Suppressor macrophage (primary cell): ENCODE measurements at places on chromosomes 5 and 9.

- no peak for DNase-seq
These were observed 58.6 kb downstream of the CEP120 start for GRCh38 chr5:123364441-123365155.

DNA sequence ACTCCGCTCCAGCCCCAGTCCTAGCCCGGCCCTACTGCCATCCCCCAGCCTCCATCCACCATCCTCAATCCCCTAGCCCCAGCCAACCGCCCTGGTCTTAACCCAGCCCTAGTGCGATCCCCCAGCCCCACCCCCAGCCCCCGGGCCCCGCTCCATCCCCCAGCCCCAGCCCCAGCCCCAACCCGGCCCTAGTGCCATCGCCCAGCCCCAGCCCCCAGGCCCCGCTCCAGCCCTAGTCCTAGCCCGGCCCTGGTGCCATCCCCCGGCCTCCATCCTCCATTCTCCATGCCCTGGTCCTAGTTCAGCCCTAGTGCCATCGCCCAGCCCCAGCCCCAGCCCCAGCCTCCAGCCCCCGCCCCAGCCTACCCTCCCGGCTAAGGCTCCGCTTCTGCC is 398 bp downstream of the TOR1A start:
- DNase-seq: no peak

GRCh38 chr9:123373447-123373923 is 17.5 kb downstream of the CRB2 start:
- DNase-seq: no peak

- peak; percentile 83 for DNase-seq
These were observed 123.6 kb downstream of the PALM2AKAP2 start for GRCh38 chr9:109903515-109904138.

DNA sequence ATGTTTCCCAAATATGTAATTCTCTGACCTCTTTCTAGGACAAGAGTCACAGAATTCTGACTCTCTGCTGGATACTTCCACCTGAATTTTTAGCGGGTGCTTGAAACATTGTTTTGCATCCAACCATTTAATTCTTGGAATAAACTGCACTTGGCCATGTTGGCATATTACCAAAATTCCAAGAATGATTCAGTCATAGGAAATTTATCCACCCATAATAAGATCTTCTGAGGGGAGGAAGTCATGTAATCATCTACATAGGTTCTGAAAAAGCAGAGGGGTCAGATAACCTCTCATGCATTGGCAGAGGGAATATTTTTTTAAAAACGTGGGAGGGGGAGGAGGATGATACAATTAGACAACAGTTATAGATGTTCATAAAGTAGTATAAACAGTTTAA is 156.9 kb downstream of the PAM start:
- DNase-seq: no peak

- no peak for DNase-seq
These were observed 298.4 kb downstream of the PSAT1 start for GRCh38 chr9:78595200-78595945.

GRCh38 chr9:113368982-113369854 is 7.6 kb downstream of the HDHD3 start:
- no peak for DNase-seq

DNA sequence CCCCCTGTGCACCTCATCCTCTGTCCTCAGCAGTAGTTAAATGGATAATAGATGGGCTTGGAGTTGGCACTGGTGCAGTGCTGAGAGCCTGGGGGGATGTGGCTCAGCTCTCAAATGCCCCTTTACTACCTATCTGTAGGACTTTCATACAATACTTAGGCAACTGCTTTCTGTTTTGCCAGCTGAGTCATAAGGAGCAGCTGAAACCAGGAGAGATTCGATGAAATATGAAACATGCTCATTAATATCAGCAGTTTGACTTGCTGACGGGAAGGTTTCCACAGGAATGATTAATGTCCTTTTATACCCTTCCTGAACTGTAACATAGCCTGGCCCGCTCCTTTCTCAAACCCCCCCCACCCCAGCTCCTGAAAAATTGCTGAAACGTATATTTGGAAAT is 142.6 kb downstream of the SAXO1 start:
- no peak for DNase-seq

- DNase-seq: no peak
These were observed 854.1 kb downstream of the MAT2B start for GRCh38 chr5:164359260-164360255.

DNA sequence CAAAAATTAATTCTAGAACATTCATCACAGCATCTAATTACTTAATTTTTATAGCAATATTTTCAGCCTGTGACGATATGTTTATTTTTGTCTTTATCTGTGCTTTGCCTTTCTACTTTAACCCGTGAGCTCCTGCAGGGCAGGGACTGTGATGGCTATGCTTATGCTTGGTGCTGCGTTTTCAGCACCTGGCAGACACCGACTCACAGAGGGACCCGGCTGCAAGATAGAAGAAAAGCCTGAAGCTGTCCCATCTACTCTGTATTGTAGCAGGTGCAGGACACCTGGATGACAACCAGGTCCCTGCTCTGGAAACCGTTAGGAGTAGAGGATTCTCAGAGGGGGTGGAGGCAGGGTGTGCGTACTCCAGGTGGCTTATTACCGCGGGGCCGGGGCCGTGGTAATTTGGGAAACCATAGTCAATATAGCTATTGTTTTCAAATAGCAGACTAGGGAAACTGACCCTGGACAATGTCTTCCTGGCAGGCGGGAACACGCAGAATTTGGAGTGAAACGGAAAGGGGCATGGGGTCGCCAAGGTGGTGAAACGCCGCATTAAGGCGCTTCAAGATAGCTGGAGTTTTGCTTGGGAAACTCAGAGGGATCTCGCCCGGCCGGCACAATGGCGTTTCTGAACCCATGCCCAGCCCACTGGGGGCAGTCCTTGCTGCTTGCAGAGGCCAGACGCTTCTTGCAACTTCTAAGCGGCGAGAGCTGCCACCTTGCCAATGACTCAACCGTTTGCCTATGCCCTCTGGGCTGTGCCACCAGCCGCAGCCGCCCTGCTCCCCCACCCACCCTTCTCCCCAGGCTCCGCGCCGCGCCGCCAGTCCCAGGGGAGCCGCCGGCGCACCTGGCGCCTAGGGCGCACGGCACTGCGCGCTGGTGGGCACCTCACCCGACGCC is 140.1 kb upstream of the PALM2AKAP2 start:
- DNase-seq: no peak

GRCh38 chr5:135435467-135436330 is 11.4 kb downstream of the DCANP1 start:
- no peak for DNase-seq
